ENCODE measurements at places on chromosomes 5 and 9.
A peak's percentile ranks its signal among the peaks of the same experiment; 100 is the strongest.

- DNase-seq, result no peak
Observed at GRCh38 chr9:34437006-34437925, 21.1 kb downstream of the FAM219A start.

- no peak for DNase-seq
Observed at GRCh38 chr9:102205251-102205650, 466.8 kb upstream of the GRIN3A start.

DNA sequence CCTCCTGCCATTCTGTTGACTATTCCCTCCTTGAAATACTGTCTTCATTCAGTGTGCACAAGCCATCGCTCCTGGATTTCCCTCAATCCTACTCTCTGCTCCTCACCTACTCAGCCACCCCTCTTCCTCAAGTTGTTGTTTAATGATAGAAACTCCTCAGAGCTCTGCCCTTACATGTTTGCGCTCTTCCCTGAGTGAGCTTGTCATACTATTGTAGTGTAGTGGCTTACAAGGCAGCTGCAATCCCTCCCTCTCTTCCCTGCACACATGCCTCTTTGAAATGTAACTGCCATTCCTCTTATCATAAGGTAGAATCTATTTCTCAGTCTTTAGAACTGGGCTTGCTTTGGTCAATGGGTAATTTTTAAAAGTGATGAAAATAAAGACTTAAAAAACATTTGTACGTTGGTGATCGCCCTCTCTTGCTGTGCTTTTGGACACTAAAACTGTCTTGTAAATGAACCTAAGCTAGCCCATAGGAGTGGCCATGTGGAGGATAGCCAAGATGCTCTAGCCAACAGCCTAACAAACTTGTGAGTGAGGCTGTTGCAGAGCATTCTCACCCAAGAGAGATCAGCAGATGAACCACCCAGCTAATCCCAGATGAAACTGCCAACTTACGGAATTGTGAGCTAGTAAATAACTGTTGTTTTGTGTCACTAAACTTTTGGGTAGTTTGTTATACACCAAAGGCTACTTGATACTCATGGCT lies 18.1 kb upstream of the SMAD5 start:
- DNase-seq, result no peak

DNA sequence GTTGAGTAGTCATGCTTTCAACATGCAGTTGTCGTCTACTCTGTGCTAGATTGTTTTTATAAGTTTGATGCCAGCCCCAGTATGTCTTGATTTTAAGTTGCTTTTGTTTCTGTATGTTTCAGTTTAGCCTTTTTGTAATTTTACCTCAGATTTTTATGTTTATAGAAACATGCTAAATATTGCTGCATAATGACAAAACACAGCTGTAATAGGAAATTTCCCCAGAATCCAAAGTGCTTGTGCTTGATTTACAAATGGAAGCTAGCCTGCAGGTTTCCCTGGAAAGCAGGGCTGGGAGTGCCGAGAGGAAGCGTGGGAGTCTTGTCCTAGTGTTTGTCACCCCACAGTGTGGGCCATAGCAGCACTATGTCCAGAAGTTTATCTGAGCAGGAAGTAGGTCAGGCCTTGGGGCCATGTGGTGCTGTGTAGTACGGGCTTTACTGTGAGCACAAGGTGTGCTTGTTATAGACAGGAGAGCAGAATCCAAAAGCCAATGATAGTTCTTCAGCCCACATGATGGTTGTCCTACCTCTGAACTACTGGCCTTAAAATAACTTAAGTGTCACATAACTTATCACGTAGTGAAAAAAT lies 100.0 kb upstream of the NREP start:
- DNase-seq, result no peak

- DNase-seq, result no peak
Observed at GRCh38 chr5:62460578-62460983, 48.0 kb downstream of the IPO11 start.

DNA sequence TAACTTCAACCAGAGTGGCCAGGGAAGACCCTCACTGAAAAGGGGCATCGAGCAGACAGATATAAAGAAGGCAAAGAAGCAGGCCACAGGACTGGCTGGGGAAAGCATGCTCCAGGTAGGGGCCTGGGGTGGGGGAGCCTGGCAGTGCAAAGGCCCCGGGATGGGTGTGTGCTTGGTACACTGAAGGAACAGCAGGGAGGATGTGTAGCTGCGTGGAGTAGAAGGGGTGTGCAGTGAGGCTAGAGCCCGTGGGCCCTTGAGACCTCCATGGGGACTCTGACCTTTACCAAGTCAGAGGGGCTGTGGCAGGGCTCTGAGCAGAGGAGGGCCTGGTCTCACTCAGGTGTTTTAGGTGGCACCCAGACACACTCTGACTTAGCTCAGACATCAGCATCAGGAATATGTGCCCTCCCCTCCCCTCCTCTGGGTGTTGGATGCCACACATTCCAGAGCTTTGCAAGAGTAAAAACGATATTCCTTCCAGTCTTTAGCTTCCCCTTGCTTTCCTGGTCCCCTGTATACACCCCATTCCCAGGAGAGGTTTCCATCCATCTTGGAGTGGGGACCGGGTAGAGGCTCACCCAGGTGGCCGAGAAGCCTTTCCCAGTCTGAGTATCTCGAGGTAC lies 7.6 kb downstream of the TRIM7 start:
- no peak for DNase-seq

DNA sequence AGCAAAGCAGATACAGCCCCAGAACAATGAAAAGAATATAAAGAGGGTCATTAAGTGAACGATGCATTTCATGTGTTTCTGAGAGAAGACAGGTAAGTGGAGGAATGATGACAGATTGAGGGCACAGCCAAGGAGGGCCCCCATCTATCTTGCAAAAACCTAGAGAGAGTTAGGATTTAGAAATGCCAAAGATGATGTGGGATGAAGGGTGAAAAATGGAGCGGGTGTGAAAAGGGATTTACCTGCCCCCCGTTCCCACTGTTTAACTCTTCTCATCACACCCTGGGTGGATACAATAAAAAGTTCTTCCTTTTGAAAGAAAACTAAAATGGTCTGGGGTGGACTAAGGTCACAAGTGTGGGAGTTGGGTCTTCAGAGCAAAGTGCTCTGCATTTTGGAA lies 18.5 kb upstream of the PPP2R2B start:
- DNase-seq, result no peak

DNA sequence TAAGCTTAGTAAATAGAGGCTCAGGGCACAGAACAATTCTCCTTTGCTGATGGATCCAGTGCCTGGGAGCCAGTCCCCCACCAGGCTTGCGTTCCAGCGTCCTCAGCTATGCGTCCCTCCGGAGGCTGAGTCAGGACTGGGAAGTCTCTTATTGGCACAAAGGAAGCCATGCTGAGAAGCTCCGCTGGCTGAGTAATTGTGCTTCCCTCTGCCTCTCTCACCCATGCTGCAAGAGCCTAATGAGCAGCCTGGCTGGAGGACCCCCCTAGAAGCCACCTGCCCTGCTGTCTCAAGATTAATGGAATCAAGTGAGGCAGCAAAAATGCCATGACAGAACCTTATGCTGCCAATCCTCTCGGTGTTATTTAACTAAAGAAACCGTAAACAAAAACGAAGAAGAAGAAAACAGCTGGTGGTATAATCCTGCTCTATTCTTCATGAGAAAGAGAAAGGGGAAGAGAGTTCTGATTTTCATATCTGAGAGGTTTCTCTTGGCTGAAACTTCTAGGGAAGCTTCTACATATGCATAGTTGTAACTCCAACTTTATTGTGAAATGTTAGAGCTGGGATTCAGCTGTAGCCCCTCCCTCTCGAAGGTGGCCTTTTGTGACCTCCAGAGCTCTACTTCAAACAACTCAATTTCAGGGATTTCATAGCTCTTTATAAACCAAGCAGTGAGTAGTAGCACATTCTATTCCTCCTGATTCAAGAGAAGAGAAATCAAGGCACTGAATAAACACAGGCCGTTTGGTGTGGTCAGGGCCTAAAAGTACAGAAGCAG lies 185.4 kb upstream of the SEMA6A start:
- no peak for DNase-seq

DNA sequence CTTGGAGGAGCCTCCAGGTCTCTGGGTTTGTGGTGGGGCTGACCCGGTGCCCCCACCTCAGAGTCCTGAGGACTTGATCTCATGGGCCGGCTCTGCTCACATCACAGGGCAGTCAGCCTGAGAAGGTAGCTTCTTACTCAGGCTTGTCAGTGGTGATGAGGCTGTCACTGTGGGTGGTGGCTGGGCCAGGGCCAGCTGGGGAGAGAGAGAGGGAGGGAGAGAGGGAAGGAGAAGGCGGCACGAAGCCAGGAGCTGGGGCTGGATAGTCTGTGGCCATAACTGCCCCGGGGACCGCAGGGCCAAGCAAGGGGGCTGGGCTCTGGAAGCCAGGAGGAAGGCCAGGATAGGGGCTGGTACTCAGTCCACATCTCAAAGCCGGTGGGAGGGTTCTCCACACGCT lies 6.5 kb downstream of the NTNG2 start:
- DNase-seq, result no peak

GRCh38 chr5:158450751-158451171 lies 591.8 kb upstream of the CLINT1 start:
- no peak for DNase-seq

GRCh38 chr5:56545016-56545415 lies 270.3 kb upstream of the MAP3K1 start:
- DNase-seq, result no peak

DNA sequence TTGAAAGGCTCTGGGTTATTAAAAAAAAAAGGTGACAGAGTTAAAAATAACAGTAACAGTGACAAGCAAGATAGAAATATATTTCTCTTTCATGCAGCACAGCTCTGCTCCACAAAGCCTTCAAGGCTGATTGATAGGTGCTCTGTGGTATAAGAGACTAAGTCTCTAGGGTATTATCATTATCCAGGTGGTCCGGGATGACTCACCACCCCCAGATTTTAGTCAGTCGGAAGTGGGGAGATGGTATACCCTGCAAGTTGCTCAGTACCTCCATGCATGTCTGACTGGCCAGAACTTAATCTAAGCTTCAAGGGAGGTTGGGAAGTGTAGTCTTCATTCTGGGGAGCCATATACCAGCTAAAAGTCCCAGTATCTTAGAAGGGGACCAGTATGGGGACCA lies 76.1 kb downstream of the SLC1A3 start:
- no peak for DNase-seq

GRCh38 chr5:35781181-35781790 lies 75.4 kb upstream of the IL7R start:
- no peak for DNase-seq

- DNase-seq, result no peak
Observed at GRCh38 chr5:124663101-124663506, 83.3 kb downstream of the ZNF608 start.

DNA sequence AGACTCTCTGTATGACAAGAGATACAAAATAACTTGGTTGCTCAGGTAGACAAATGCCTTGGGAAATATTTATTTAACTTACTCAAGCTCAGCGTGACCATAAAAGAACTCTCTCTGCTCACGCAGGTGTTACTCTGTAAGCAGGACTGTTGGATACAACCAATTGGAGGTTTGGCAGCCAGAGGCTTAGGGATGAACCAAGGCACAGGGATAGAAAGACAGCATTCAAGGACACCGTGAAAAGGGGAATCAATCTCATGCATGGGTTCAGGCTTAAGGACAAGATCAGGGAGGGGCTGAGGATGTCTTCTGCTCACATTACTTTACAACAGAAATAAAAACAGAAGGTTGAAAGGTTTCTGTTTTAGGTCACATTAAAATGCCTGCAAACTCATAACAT lies 389.0 kb upstream of the BRINP1 start:
- DNase-seq, result no peak

GRCh38 chr5:171308453-171309275 lies at the start of gene TLX3:
Gene TLX3 (plus strand): TSS chr5:171309248. CDS start chr5:171309366, 118 bp downstream.
- no peak for DNase-seq

GRCh38 chr5:80254767-80255430 lies 949 bp downstream of the SERINC5 start:
- no peak for DNase-seq

DNA sequence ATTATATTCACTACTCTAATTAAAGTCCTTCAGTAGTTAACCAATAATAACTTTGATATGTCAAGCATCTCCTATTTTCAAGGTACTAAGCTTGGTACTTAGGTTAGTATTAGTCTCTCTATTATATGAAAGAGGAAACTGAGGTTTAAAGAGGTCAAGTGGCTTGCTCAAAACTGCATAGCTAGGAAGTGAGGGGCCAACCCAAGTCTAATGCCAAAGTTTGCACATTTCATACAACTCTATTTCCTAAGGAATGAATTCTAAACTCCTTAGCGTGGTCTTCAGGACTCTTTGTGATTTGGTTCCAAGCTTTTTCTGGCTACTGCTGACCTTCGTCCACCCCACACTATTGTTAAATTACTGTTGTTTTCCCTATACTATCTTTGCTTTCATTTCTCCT lies 9.9 kb upstream of the SHOC1 start:
- no peak for DNase-seq

DNA sequence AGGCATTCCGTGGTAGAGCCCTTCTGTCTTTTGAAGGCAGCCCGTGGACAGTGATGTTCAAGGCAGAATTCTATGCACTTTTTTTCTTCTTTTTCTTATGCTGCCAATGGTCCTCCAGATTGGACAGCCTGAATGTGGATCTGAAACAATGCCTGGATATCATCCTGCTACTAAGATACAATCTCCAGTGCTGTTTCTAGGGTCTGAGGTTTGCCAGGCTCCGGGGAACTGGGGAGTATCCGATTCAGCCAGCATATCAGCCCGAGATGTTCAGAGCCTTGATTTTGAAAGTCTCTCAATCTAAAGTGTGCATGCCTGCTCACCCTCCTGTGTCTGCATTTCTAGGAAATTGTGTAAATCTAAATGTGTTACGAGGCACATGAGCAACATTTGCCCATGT lies 103.8 kb upstream of the WWC1 start:
- DNase-seq, result no peak

- peak; percentile 10 for DNase-seq
Observed at GRCh38 chr9:3746296-3747275, 220.8 kb upstream of the RFX3 start.

- DNase-seq, result no peak
Observed at GRCh38 chr9:89477811-89478630, 19.9 kb downstream of the SEMA4D start.

- DNase-seq, result no peak
Observed at GRCh38 chr9:22043928-22044327, 34.8 kb upstream of the CDKN2B start.

GRCh38 chr9:90002397-90003271 lies 397.8 kb downstream of the GADD45G start:
- DNase-seq, result no peak

DNA sequence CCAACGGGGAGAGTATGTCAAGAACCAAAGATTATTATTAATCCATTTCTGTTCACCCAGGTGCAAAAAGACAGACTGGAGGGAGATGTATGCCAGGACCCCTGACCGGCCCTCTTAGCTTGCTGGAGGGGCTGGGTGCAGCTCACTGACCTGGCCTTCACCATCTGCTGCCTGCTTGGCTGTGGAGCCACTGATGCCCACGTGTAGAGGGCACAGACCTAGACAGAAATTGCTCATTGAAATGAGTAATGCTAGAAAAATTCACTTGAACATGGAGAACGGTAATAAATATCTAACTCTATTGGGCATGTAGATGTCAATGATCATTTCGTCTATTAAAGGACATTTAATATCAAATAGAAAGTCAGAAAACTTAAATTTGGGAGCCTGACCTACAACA lies 58.8 kb upstream of the ERCC6L2 start:
- no peak for DNase-seq

Data from NK-92 treated with Interleukin-12 subunit alpha and Interleukin-12 subunit beta, amount 100 ng/mL, for 24 hours (cell line).